Stimulated activated CD8-positive, alpha-beta memory T cell treated with anti-CD3 and anti-CD28 coated beads, Interleukin-4, amount 100 ng/mL, for 4 hours (primary cell): ENCODE measurements at places on chromosomes 4 and X.

GRCh38 chr4:98110214-98110613 lies 33.1 kb downstream of the STPG2 start:
- DNase-seq, result no peak

- DNase-seq, result no peak
These were observed 27.7 kb downstream of the STEEP1 start for GRCh38 chrX:119537487-119537886.

GRCh38 chrX:13699183-13699826 lies 10.4 kb downstream of the RAB9A start:
- no peak for DNase-seq

GRCh38 chrX:123854329-123854728 lies 5.5 kb upstream of the XIAP start:
- no peak for DNase-seq

DNA sequence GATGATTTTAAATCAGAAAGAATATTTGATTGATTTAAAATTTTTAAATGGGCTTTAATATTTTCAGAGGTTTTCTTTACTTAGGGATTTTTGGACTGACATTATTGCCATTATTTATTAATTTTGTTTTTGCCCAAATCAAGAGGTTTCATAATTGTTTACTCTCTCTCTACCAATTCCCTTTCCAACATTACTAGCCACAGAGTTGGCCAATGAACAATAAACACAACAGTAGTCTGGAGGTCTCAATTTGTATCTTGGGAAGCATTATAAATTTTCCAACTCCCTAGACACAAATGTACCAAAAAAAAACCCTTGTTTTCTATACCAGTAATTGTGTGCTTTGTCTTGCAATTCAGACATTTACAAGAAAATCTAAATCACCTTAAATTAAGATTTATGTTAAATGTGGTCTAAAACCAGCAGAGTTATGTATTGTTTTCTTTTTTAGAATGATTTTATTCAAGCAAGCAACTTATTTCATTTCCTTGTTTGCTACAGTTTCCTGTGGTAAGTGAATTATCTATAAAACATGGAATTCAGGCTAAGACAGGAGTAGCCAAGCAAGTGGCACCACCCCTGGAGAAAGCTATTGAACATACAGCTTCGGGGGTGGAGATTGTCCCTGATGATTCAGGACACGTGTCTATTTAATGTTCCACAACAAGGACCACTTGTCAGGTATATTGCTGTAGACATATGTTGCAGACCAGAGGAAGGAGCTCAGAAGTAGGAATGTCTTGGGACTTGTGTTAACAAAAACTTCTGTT lies 622 bp downstream of the KLKB1 start:
- DNase-seq, result no peak

- no peak for DNase-seq
These were observed 25.7 kb upstream of the TMEM131L start for GRCh38 chr4:153440475-153440874.

- no peak for DNase-seq
These were observed 310.9 kb downstream of the MID1IP1 start for GRCh38 chrX:39112143-39112542.

DNA sequence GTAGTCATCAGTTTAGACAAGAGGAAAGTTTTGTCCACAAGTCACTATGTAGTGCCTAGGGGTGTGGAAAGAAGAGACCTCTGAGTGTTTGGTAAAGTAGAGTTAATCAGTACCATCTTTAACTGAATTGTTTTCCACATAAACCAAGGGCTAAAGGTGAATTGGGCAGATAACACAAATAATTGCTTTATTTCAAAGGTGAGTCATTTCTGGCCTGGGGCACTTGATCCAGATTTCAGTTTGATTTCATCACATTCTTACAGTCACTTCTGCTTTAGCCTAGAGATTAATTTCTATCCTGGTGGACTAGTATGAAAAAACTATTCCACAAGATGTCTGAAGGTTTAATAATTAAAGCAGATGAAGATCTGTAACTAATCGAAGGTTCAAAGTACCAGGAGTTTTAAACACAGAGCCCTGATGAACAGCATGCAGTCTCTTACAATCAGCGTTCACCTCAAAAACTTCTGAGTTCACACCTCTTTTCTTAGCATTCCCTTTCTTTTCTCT lies 74.5 kb upstream of the BOD1L1 start:
- no peak for DNase-seq

DNA sequence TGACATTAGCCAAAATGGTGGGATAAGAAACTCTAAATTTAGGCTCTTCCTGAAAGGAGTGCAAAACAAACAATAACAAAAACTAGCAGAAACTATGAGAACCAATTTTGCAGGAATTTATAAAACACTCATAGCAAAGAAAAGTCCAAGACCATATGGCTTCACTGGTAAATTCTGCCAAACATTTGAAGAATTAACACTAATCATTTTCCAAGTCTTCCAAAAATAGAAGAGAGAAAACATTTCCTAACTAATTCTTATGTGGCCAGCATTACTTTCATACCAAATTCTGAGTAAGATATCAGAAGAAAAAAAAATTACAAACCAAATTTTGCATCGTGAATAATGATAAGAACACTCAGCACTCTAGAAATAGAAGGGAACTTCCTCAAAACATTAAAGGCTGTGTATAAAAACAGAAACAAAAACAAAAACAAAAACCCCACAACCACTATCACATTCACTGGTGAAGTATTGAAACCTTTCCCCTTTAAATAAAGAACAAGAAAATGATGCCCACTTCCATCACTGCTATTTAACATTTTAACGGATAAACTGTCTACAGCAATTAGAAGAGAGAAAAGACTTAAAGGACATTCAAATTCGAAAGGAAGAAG lies 524.3 kb upstream of the GALNTL6 start:
- no peak for DNase-seq

GRCh38 chr4:129453524-129454200 lies 357.7 kb downstream of the C4orf33 start:
- no peak for DNase-seq

- DNase-seq, result no peak
These were observed 37.2 kb downstream of the LRP2BP start for GRCh38 chr4:185358514-185358913.

DNA sequence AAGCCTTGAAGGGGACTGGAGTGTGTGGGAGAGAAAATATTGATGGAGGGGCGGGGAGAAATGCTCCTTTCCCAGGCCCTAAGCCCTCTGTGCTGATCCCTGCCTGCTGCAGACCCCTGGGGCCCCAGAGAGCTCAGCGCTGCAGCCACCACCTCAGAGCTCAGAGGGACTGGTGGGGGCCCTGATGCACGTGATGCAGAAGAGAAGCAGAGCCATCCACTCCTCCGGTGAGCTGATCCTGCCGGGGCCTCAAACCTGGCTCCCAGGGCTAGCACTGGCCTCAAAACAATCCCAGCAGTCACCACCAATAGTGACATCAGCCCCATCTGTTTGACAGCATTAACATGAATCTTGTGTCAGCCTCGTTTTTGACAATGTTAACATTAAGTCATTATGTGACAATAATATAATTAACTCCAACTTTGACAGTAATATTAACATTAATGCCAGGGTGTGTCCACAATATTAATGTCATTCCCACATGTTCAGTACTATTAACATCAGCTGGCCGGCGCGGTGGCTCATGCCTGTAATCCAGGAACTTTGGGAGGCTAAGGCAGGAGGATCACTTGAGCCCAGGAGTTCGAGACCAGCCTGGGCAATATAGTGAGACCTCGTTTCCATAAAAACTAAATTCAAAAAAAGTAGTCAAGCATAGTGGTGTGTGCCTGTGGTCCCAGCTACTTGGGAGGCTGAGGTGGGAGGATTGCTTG lies 5.8 kb downstream of the WAS start:
- no peak for DNase-seq

GRCh38 chr4:16218950-16219349 lies 7.3 kb downstream of the TAPT1 start:
- no peak for DNase-seq

GRCh38 chrX:65723706-65724105 lies 56.3 kb downstream of the MSN start:
- no peak for DNase-seq

GRCh38 chr4:32025851-32026459 lies 1305.8 kb downstream of the PCDH7 start:
- DNase-seq, result no peak

DNA sequence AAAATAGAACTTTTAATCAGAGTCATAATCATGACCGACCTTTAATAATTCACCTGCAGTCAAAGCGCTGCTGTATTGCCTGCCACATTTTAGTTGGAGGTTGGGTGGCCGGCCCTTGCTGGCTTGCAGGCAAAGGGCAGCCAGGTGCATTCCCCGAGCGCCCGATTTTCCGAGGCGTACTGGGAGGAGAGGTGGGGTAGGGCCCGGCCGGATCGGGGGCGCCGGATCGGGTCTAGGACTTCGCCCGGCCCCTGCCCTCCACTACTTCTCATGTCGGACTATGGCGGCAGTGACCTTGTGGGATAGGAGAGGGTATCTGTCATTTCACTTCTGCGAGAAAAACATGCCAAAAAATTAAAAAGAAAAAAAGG lies 2.5 kb upstream of the RS1 start:
- DNase-seq, result no peak

DNA sequence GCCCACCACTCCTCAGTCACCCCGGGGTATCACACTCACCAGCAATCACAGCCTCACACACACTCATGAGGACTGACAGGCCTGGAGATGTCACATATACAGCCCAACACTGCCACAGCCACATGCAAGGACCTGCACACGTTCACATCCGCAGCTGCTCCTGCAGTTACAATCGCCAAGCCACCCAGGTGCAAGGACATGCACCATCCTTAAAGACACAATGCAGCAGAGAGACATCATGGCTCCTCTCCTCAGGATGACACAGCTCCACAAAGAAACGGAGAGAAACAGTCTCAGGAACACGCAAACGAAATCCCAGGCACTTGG lies 1.1 kb downstream of the PCSK1N start:
- DNase-seq, result no peak

- DNase-seq, result no peak
These were observed 571 bp upstream of the EDA start for GRCh38 chrX:69615342-69615741.

- DNase-seq, result no peak
These were observed 512.2 kb downstream of the PDHA2 start for GRCh38 chr4:96352051-96352517.

- DNase-seq, result no peak
These were observed 9.5 kb downstream of the FBXO8 start for GRCh38 chr4:174273930-174274329.

DNA sequence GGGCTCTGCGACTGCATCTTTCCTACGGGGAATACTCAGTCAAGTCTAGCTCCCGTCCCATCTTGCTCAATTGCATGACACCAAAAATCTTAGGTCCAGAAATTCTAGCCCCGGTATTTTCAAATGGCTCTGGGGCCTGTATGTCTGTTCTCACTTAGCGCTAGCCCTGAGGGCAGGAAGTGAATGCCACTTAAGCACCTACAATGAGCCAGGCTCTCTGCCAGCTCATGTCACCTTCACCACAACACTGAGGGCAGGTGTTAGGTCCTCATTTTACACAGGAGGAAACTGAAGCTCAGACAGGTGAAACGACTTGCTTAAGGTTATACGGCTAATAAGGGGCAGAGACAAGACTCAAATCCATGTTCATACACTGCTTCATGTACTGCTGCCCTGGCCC lies 282.8 kb downstream of the PPP1R2C start:
- DNase-seq, result no peak

DNA sequence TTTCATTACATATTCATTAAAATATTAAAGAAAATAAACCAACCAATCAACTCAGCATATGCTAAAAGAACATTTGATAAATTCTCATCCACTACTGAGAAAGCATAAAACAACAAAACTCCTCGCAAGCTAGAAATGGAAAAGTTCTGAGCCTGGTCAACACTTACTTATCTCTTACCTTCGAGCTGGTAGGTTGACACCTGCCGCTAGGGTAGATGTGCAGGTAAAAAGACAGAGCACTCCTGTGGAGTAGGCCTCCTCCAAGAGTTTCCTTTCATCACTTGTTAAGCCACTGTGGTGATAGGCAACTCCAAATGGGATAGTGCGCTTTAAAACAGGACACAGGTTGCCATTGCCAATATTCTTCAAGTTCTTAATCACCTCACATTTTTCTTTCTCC lies 18.9 kb downstream of the HELQ start:
- DNase-seq, result no peak

DNA sequence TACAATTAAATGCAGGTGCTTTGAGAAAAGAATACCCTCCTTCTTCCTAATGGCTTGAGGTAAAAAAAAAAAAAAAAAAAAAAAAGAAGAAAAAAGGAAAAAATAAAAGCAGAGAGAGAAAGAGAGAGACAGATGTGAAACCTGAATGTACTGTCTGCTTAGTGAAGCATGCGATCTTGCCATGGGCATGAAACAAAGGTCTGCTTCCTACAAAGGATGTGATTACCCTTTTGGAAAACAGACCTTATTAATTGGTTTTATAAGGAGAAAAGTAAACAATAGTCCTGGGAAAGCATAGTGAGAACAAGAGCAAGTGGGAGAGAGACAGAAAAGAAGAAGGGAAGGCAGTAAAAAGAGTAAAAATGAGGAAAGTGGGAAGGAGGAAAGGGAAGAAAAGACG lies 526.1 kb upstream of the PABPC4L start:
- DNase-seq, result no peak

- DNase-seq, result no peak
These were observed at the start of gene TLR3 for GRCh38 chr4:186068581-186069348. TLR3 (plus strand) TSS chr4:186069156; CDS start chr4:186076620, 7,464 bp downstream.

DNA sequence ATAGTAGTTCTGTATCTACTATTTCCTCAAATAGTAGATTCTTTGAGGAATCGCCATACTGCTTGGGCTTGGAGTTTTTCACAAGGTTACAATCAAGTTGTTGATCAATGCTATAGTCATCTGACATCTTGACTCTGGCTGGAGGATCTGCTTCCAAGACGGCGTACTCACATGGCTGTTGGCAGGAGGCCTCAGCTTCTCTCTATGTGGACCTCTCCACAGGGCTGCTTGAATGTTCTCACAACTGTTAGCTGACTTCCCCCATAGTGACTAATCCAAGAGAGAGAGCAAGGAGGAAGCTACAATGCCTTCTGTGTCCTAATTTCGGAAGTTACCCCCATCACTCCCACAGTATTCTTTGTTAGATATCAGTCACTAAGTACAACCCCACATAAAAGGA lies 10.3 kb downstream of the EGFL6 start:
- no peak for DNase-seq

DNA sequence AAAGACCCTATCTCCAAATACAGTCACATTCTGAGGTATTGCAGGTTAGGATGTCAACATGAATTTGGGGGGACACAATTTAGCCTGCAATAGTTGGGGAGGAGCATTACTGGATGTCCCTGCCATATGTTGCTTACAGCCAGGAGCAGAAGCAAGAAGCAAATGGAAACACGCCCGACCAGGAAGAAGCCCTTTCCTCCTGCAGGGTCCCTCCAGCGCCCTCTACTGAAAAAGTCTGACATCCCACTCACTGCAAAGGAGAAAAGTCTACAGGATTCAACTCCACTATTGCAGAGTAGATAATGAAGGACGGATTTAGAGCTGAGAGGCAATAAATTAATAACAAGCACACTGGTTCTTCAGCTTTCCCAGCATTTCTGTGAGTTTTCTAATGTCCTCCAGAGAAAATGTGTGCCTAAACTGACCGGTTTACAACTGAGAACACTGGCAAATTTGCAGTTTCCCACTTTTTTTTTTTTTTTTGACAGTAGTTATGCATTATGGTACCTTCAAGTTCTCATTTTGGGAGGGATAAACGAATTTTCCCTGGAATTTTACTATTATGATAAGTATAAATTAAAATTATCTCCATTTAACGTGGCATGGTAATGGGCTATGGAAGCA lies 31.7 kb downstream of the COQ2 start:
- peak; percentile 27 for DNase-seq

GRCh38 chr4:123298261-123298660 lies 98.3 kb upstream of the SPRY1 start:
- no peak for DNase-seq
